Regular cardiac myocyte (primary cell): ENCODE measurements at places on chromosomes 12 and 14. TPM values are rescaled to one million over a fixed set of nuclear protein-coding genes. Genes with fewer than 3 reads are reported as not detected.

Gene DBX2
- not detected in 2 replicates for total RNA-seq

Gene PRH2
- total RNA-seq, result 0.19 TPM in 1 of 2 replicates, not detected in the other

Gene SLC15A5
- not detected in 2 replicates for total RNA-seq

Gene KRT4
- not detected in 2 replicates for total RNA-seq

Gene SOX5
- total RNA-seq, result 2.7 and 4.8 TPM in 2 replicates

Gene KSR2
- total RNA-seq, result not detected in 2 replicates

Gene KRT78
- total RNA-seq, result not detected in 2 replicates

Gene IGFBP6
- total RNA-seq, result 561 and 1,794 TPM in 2 replicates

Gene HSPA2
- 2.3 and 5.9 TPM in 2 replicates for total RNA-seq

Gene POTEM
- total RNA-seq, result not detected in 2 replicates

Gene CD163L1
- total RNA-seq, result 3.1 and 3.3 TPM in 2 replicates

Gene CCDC38
- total RNA-seq, result under 0.01 TPM in 2 replicates

Gene AQP6
- under 0.01 TPM in 1 of 2 replicates, not detected in the other for total RNA-seq

Gene TAS2R7
- total RNA-seq, result under 0.01 TPM in 1 of 2 replicates, not detected in the other

Gene CCDC63
- not detected in 2 replicates for total RNA-seq

Gene NRDE2
- total RNA-seq, result 7.9 and 8.6 TPM in 2 replicates

Gene RPS26
- 664 and 693 TPM in 2 replicates for total RNA-seq

Gene BRMS1L
- 3.4 and 6.1 TPM in 2 replicates for total RNA-seq

Gene CLEC6A
- not detected in 2 replicates for total RNA-seq

Gene WDHD1
- total RNA-seq, result 15.5 and 28.2 TPM in 2 replicates

Gene SLCO1B1
- not detected in 2 replicates for total RNA-seq

Gene MMP19
- 2.5 and 7.3 TPM in 2 replicates for total RNA-seq

Gene ANO4
- 0.38 and 2.3 TPM in 2 replicates for total RNA-seq

Gene DIO3
- total RNA-seq, result not detected in 2 replicates

Gene GUCY2C
- not detected in 2 replicates for total RNA-seq

Gene ARF6
- 85.1 and 157 TPM in 2 replicates for total RNA-seq

Gene NOXRED1
- 0.19 and 0.28 TPM in 2 replicates for total RNA-seq

Gene PSMC6
- 127 and 128 TPM in 2 replicates for total RNA-seq

Gene DENND5B
- total RNA-seq, result 9.0 and 17.8 TPM in 2 replicates

Gene ACTN1
- total RNA-seq, result 365 and 443 TPM in 2 replicates

Gene CPNE6
- total RNA-seq, result not detected in 2 replicates

Gene HOXC6
- under 0.01 and 0.19 TPM in 2 replicates for total RNA-seq

Gene SMIM41
- total RNA-seq, result 0.19 TPM in 1 of 2 replicates, not detected in the other

Gene NGB
- total RNA-seq, result not detected in 2 replicates

Gene CLEC2D
- total RNA-seq, result 1.2 and 2.3 TPM in 2 replicates

Gene DCTN2
- 79.5 and 89.1 TPM in 2 replicates for total RNA-seq

Gene ALX1
- not detected in 2 replicates for total RNA-seq

Gene MIP
- 0.19 TPM in 1 of 2 replicates, not detected in the other for total RNA-seq

Gene OR5AU1
- not detected in 2 replicates for total RNA-seq

Gene BCL11B
- total RNA-seq, result under 0.01 TPM in 1 of 2 replicates, not detected in the other

Gene FIGNL2
- total RNA-seq, result under 0.01 and 0.28 TPM in 2 replicates

Gene OASL
- under 0.01 and 0.56 TPM in 2 replicates for total RNA-seq

Gene MAP1LC3B2
- 0.28 and 0.58 TPM in 2 replicates for total RNA-seq

Gene LHX5
- total RNA-seq, result not detected in 2 replicates

Gene NPAS3
- under 0.01 and 0.85 TPM in 2 replicates for total RNA-seq
